Esophagus muscularis mucosa (tissue), 4 donors: ENCODE measurements at places on chromosomes 5 and 9.

GRCh38 chr9:91682806-91683205 is 259.2 kb upstream of the NFIL3 start:
- peak; percentile 88 for DNase-seq

DNA sequence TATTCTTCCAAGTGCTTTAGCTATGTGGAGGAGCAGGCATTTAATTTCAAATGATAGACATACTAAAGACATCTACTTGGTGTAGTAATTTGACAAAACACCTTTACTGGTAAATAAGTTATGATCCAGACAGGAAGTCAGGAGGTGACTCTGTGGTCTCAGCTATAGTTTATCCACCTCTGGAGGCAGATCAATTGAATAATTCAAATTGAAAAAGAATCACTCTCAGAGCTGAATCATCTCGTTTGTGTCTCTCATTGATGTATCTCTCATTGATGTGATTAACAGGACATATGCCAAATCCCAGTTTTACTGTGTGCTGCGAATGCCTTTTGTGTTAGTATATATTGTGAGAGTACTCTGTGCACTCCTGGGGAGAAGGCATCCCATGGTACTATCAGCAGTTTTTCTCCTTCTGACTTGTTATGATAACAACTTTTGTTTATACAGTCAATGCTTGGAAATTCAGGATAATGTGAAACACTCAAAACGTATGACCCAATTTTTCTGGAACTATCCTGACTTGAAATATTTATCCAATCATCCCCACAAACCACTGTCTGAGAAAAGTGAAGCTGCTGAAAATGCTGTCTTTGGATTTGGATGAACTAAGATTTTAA is 48.5 kb upstream of the DAB2 start:
- no peak for DNase-seq

DNA sequence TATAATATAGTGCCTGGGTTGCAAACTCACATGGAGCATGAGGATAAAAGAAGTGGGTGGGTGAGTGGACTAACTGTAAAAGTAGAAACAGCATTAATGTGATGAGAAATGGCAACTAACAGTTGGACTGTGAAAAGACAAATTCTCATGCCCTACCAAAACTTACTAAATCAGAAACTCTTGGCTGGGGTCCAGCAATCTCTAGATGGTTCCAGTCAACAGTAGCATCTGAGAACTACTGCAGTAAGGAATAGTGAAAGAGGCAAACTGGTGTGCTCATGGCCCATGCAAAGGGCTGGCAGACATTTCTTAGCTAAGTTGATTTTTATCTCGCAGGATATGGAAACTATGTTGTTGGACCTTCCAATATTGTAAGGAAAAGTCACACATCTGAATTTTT is 150.3 kb downstream of the PIK3R1 start:
- peak; percentile 26 for DNase-seq

- DNase-seq: no peak
These were observed 94.0 kb downstream of the CACNA1B start for GRCh38 chr9:137971477-137972138.

DNA sequence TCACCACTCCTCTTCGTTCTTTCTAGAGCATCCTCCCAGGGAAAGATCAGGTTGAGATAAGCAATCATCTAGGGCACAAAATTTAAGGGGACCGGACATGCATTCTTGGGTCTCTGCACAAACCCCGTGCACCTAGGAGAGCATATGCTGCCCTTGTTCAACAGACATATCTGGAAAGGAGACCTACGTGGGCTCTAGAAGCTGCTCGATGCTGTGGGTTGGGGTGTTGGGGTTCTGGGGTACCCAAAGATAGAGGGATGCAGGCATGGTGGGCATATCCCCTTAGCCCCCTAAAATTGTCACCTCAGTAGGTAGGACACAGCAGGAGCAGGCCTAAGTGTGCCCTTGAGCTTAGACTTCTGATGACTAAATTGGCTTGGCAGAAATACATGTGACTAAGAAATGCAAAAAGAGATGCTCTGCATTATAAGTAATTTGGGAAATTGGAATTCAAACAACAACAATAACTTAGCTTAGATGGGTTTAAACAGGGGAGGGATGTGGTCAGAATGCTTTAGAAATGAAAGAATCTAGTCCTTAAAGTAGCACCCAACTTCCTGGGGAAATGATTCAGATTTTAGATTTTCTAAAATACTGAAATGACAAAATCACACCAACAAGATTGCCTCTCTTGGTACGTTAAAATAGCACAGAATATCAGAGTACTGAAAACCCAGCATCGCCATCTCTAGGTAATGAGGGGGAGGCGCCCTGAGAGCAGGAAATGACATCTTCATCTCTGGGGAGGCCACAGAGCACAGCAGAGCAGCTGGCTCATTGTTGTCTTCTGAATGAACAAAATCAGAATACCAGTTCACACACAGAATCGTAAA is 172.3 kb downstream of the GNA14 start:
- DNase-seq: peak; percentile 79

- no peak for DNase-seq
These were observed 435.7 kb upstream of the RIOK2 start for GRCh38 chr5:97618721-97619120.

GRCh38 chr5:125298258-125298657 is 551.8 kb upstream of the ZNF608 start:
- no peak for DNase-seq

- no peak for DNase-seq
These were observed 2.3 kb downstream of the UHRF2 start for GRCh38 chr9:6415266-6415665.

GRCh38 chr5:149405550-149406202 is 26.6 kb upstream of the IL17B start:
- no peak for DNase-seq

DNA sequence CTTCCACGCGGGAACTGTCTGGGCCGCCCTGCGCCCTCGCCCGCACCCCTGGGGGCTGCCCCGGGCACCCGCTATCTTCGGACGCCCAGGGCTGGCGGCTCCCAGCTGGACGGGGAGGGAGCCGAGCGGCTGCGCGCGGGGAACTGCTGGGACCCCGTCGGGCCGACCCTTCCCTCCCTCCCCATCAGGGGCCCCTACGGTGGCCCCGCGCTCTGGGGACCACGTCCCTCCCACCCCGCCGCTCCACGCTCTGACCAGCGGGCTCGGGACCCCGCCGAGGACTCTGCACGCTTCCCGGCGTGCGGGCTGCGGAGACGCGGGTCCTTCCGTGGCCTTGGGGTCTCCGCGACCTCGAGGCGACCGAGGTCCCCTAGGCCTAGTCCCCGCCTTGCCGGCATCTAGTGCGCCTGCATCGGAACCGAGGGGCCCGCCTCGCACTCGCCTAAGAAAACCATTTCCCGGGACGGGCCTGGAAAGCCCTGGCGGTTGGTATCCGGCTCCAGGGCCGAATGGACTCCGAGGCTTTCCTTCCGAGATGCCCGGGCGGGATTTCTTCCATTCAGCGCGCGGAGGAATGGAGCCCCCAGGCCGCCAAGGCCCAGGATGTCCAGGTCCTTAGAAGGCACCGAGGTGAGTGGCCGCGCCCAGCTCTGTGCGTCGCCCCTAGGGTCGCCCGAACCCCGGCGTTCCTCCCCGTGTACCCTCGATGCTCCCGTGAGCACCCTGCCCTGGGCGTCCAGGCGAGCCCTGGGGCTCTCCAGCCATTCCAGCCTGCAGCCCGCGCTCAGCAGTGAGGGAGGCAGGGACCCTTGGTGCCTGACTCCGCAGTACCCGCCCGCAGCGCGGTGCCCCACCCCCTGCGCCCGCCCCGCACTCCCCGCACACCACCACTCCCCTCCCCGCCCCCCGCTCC is 705 bp upstream of the SLC6A3 start:
- no peak for DNase-seq

DNA sequence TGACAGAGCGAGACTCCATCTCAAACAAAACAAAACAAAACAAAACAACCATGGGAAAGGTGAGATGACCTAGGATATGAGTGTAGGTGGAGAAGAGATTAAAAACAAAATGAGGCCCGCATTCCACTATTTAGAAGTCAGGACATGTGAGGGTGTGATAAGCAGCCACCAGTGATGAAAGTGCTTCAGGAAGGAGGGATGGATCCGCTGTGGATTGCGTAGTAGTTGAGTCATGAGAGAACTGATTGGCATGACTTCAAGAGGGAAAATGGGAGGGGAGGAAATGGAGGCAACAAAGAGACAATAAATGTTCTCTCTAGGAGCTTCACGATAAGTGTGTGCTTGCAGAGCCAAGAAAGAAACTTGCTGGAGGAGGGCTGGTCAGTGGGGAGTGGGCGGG is 367.6 kb downstream of the ARL15 start:
- DNase-seq: no peak
